ENCODE measurements at places on chromosomes 4 and X.

GRCh38 chr4:8135666-8136065, 22.9 kb downstream of the ABLIM2 start:
- DNase-seq = no peak

DNA sequence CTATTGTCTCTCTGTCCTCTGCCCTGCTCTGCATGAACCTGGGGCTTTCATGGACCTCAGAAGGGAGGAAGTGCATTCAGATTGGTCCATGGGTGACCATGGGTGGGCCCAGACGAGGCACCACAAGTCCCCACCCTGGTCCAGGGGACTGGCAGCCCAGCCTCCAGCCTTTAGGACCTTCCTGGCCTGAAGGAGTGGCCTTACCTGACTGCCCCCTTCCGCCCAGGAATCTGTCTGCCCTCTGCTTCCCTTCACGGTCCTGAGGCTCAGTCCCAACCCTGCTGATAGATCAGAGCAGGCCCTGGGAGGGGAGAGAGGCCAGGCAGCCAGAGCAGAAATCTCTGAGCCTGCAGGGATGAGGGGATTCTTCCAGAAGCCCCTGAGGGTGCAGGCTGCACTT, 455.4 kb downstream of the PCDH18 start:
- no peak for DNase-seq

- DNase-seq = no peak
These were observed 37.9 kb upstream of the OTUD4 start for GRCh38 chr4:145218251-145218650.

DNA sequence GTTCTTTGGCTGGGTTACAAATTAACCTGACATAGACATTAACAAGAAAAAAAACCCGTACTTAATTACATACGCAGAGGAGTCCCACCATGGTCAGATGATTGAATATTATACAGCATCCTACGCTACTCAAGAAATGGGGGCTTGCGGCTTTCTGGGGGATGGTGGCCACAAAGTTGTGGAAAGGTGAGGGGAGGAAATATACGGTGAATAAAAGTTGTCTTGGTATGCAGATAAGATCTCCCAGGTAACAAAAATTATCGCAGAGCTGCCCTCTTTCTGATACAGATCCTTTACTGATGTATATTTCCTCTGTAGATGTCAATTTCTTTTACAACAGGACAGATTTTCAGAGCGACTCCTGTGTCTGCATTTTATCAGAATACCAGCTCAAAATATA, 890 bp downstream of the DCAF16 start:
- DNase-seq = no peak

- DNase-seq = no peak
These were observed 49.7 kb upstream of the TMEM164 start for GRCh38 chrX:109952985-109953905.

DNA sequence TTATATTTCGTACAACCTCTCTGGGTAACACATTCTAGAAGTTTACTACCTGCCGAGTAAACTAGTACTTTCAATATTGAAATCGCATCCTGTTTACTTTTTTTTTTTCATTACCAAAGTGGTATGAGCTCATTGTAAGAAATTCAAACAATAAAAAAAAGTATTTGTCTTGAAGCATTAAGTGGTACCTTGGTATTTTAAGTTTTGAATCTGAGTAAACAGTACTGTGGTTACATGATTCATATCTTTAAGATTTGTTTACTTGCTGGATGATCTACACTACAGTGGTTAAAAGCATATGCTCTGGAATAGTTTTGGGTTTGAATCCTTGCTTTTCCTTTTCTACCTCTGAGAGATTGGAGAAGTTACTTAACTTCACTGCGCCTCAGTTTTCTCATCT, 3.8 kb upstream of the MMGT1 start:
- DNase-seq = no peak

DNA sequence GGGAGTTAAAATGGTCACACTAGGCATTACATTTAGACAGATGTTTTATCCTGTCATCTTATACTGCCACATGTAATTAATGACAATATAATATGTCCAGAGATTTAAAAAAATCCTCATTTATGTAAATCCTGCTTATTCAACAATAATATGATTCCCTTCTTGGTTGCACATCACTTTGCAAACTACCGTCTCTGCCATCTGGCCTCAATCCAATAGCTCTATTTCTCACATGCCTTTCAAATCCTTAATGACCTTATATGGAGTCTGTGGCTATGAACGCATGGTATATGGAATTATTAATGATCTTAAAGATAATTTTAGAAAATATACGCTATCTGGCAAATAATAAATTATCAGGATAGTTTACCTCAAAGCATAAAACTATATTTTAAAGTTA, 144.5 kb downstream of the NPNT start:
- no peak for DNase-seq

GRCh38 chr4:3736806-3737205, 29.4 kb upstream of the ADRA2C start:
- DNase-seq = no peak

DNA sequence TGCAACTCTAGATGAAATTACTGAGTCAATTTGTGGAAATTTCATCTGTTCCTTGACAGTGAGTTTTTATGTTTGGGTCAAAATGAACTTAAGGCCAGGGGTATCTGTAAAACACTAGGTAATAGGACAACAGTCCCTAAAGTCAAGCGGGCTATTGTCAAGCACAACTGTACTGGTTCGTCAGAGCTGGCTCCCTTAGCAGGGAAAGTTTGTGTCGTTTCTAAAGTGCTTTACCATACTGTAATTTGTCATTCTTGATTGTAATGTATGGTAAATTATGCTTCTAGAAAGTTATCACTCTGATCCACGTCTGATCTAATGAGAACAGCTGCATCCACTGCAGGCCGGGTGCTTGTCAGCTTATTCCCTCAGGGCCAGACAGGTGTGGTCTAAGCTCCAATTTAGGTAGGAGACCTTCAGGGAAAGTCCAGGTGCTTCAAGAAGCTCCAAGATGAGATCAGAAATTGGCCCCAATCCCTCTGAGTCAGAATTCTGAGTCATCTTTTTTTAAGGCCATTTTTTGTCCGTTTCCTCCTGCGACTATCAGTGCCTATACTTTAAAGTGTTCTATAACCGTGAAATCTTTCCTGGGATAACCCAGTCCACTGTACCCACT, 92.2 kb downstream of the PALLD start:
- peak; percentile 86 for DNase-seq

DNA sequence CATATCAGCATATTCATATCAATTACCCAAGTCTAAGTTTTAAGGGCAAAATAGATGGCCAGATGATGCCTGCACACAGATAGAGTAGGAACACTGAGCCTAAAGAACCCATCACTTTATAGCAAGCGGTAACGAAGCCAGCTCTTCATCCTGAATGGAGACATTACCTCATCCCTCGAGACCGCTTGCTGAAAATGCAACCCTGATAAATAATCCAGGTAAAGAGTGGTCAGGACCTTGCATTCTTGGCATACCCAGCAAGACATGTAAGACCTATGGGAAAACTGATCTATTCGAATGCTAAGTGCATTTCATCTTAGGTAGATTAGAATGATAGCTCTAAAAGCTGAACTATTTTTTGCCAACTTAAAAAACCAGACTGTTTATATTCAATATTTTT, 25.3 kb downstream of the DCHS2 start:
- no peak for DNase-seq

DNA sequence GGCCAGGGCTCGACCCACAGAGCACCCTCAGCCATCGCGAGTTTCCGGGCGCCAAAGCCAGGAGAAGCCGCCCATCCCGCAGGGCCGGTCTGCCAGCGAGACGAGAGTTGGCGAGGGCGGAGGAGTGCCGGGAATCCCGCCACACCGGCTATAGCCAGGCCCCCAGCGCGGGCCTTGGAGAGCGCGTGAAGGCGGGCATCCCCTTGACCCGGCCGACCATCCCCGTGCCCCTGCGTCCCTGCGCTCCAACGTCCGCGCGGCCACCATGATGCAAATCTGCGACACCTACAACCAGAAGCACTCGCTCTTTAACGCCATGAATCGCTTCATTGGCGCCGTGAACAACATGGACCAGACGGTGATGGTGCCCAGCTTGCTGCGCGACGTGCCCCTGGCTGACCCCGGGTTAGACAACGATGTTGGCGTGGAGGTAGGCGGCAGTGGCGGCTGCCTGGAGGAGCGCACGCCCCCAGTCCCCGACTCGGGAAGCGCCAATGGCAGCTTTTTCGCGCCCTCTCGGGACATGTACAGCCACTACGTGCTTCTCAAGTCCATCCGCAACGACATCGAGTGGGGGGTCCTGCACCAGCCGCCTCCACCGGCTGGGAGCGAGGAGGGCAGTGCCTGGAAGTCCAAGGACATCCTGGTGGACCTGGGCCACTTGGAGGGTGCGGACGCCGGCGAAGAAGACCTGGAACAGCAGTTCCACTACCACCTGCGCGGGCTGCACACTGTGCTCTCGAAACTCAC, 3.6 kb downstream of the MID1IP1 start:
- DNase-seq = peak; percentile 56
